ENCODE measurements at places on chromosomes 3 and 15.

- no peak for DNase-seq
Observed at GRCh38 chr15:95584088-95584487, 746.4 kb upstream of the NR2F2 start.

DNA sequence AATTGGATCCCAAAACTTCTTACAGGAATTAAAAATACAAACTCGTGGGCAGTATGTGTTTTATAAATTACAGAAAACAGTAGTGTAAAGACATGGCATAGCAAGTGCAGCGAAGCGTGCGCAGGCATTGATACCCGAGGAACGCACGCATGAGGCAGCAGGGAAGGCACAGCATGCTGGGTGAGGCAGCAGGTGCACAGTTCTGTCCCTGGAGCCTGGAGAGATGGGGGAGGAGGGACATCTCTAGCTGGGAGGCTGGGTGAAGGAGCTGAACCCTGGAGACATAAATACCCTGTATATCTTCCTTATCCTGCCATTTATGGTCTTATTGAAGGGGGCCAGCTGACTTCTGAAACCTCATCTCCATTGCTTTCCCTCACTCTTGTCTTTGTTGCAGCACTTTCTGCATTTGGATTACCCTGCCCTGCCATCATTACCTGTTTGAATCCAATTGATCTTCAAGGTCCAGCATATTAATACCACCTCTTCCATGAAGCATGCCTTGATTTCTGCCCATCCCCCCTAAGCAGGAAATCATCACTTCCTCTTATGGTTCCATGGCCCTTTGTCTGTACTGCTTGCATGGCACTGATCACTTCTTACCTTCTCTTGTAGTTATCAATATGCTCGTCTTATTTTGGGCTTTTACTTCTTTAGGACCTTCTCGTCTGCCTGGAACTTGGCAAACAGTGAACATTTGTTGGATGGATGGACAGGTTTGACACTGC, 20.5 kb downstream of the LPP start:
- no peak for DNase-seq

DNA sequence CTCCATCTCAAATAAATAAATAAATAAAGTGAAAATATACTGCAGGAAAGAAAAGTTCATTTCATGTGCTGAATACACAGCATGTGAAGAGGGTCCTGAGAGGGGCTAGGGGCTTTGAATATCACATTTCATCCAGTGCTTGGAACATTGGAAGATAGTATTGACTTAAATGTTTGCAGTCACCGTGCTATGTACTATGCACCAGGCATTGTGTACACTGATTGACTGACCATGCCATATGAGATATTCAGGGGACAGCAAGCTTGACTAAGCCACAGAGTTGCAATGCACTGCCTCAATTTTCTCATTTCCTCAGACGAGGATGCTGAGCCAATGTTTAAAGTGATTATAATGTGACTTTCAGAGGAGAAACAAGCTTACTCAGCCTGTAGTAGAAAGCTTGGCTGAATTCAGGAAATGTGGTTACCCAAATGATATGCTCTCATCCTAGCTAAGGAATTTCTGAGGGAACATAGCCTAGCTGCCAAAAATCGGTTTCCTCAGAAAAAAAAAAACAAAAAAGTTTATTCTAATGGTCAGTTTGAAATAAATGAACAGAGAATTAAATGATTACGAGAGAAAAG, 557.9 kb downstream of the FGF12 start:
- DNase-seq = no peak

- DNase-seq = no peak
Observed at GRCh38 chr3:52243791-52244628, 1.5 kb upstream of the PPM1M start.

DNA sequence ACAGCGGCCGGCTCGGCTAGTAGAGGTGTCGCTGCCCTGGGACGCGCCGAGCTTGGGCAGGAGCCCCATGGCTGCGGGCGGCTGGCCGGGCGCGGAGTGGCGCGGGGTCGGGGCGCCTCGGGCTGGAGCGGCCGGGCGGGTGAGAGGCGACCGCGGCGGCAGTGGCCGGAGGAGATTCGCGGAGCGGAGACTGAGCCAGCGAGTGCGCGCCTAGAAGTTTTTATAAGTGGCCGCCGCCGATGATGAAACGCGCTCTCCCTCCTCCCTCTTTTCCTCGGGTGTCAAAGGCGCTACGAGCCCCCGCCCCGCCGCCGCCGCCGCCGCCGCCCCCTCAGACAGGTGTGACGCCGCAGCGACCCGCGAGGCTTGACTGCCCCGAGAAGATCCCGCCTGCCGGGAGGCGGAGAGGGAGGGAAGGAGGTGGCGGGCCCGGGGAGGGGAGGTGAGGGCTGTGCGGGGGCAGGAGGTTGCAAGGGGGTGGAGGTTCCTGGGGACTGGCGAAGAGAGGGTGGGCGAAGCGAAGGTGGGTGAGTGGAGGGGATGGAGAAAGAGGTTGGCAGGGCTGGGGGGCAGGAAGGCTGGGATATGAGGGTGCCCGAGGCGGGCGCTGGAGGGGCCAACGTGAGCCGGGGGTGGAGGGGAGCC, at the start of gene SLCO2A1:
Gene SLCO2A1 (minus strand): TSS at position 192 of the 645 bp plus-strand sequence. CDS start 123 bp downstream, at position 69.
- no peak for DNase-seq

- no peak for DNase-seq
Observed at GRCh38 chr3:188539631-188540194, 385.8 kb downstream of the LPP start.

GRCh38 chr15:33438396-33438795, 127.6 kb downstream of the RYR3 start:
- DNase-seq = no peak

GRCh38 chr3:94794563-94794962, 731.7 kb downstream of the NSUN3 start:
- DNase-seq = no peak

DNA sequence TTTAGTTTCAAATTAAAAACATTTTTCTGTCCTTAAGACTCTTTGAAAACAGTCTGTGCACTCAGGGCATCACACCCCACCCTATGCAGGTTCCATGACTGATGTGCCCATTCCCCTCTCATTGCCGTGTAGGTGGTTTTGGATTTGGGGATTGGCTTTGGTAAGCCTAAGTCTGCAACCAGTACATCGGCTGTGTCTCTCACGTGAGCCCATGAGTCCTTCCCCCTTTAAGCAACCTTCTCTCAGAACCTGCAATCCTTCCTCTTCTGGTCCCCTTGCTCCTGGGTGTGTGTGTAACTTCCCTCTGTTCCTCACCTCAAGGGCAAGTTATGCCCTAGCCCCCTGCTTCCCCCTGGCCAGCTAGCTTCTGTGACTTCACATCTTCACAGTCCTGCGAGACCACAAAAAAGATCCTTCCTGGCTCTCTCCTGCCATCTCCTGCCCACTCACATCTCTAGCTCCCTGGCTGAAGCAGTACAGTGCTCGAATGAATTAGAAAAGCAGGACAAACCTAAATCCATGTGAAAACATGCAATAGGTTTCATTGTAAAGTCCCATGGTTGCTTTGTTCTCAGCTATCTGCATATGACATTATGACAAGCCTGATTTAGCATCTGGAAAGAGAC, 126.7 kb downstream of the UACA start:
- no peak for DNase-seq

- DNase-seq = no peak
Observed at GRCh38 chr3:5389057-5389456, 201.6 kb downstream of the EDEM1 start.

DNA sequence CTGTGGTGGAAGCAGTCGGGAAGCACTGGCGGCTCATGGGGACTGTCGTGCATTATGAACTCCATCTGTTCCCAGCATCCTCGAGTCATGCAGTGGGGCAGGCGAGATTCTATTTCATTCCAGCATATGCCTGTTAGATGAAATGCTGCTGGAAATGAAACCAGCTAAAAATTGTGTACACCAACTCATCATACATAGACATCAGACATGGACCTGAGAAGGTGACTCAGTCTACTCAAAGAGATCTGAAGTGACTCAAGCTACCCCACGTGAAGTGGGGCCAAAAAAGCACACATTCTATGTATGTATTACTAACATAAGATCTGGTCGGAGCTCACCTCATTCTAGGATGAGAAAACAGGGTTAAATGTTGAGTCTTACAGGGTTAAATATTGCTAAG, 47.5 kb upstream of the FAM98B start:
- no peak for DNase-seq

DNA sequence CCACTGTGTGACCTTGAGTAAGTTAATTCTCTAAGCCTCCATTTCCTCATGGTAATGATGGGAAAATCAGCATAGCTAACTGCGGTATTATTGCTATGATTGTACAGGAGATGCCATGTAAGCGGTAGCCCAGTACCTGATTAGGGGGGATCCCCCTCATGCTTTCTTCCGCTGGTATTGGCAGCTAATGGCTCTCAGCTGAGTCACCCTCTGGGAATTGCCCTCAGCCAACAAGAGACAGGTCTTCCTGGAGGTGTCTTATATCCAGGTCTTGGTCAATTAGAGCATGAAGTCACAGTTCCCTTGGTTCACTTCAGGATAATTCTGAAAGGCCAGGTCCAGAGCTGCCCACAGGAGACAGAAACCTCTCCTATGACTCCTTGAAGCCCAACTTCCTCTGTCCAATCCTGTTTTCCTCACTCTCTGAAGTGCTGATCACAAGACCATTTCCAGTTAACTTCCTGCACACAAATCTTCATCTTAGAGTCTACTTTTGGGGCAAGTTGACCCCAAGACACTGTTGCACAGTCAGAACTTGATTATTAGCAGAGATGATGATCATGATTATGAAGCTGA, 724.7 kb upstream of the ZNF385D start:
- no peak for DNase-seq

DNA sequence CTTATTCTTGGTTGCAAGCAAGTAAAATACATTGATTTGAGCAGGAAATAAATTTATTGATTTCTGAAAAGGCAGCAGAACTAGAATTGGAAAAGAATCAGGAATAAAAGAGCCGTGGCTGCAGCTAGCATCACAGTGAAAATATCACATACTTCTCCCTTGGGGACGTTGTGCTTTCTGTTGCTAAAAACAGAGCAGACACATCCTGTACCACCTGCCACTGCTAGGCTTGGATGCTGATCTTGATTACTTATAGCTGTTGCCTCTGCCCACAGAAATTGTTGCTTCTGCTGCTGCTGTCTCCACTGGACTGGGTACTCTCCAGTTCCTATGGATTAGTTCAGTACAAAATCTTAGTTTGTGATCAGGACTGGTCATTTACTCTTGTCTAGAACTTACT, 283.8 kb downstream of the C3orf38 start:
- DNase-seq = no peak

DNA sequence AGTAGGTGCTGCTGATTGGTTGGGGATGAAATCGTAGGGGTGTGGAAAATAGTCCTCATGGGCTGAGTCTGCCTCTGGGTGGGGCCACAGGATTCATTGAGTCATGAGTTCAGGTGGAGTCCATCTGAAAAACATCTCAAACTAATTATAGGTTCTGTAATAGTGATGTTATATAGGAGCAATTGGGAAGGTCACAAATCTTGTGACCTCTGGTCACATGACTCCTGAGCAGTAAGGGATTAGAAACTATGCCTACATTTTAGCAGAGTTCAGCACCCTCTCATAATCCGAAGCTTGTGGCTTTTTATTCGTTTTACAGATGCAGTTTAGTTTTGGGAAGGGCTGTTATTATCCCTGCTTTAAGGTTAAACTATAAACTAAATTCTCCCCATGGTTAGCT, 22.9 kb upstream of the NEDD4 start:
- no peak for DNase-seq

DNA sequence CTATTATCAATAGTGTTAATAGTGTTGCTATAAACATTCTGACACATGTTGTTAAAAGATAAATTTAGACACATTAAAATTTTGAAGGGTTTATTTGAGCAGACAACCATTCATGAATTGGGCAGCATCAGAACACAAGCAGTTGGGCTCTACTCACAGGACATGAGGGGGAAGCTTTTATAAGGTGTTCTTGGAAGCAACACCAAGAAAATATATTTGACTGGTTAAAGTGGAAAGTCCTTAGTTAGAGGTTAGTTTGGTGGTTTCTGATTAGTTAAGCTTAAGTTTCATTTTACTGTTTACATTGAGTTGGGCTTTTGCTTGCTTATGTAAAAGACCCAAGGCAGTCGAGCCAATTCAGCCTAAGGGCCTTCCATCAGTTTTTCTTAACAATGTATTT, 220.7 kb downstream of the CD47 start:
- DNase-seq = no peak

GRCh38 chr15:36626141-36626800, 46.8 kb downstream of the CDIN1 start:
- no peak for DNase-seq

- DNase-seq = no peak
Observed at GRCh38 chr3:113754494-113755159, 7.8 kb downstream of the ATP6V1A start.

GRCh38 chr3:61073566-61074165, 177.6 kb downstream of the FHIT start:
- no peak for DNase-seq

DNA sequence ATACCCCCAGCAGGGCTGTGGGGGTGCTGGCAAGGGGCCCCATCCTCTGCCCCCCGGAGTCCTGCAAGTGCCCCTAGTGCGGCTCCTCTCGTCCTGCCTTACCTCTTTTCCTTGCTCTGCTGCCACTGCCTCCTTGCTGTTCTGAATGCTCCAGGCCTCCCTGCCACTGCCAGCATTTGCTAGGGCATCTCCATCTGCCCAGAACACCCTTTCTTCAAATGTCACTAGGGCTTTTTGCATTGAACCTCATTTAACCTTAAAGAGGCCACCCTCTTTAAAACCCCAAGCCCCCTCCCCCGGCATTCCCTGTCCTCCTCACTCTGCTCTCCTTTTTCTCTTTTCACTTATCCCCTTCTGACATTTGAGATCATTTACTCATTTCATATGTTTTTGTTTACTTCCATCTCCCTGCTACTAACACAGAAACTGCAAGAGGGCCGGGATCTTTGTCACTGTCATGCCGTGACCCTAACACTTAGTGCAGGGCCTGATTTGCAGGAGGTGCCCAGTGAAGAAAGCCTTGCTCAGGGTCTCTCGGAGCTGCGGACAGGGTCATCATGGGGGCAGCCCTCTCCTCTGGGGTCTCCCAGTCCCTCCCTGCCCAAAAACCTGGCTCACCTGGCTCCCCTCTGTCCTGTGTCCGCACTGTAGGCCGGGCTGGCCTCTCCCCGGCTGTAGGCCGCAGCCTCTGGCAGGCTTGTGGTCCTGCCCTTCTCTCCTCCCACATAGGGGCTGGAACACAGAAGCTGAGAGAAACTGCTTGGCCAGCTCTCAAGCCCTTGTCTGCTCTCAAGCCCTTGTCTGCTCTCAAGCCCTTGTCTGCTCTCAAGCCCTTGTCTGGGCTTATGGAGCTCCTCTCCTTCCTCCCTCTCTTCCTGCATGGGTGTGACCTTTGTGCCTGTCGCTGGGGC, at the start of gene ACOX2:
Gene ACOX2 (minus strand): TSS at position 690 of the 911 bp plus-strand sequence. CDS start 2,084 bp downstream, outside the sequence.
- DNase-seq = no peak

- no peak for DNase-seq
Observed at GRCh38 chr15:85555875-85556617, 175.6 kb downstream of the AKAP13 start.

Data from thoracic aorta (tissue), 2 donors.